Stimulated activated CD8-positive, alpha-beta memory T cell treated with anti-CD3 and anti-CD28 coated beads, Interleukin-2, amount 100 ng/mL, for 48 hours (primary cell): ENCODE measurements at places on chromosomes 2 and 18.

GRCh38 chr2:11617527-11617926, 52.5 kb downstream of the NTSR2 start:
- DNase-seq = no peak

- DNase-seq = no peak
Observed at GRCh38 chr2:80091237-80091636, 213.3 kb downstream of the LRRTM1 start.

- no peak for DNase-seq
Observed at GRCh38 chr18:39840856-39841481, 2114.1 kb upstream of the PIK3C3 start.

DNA sequence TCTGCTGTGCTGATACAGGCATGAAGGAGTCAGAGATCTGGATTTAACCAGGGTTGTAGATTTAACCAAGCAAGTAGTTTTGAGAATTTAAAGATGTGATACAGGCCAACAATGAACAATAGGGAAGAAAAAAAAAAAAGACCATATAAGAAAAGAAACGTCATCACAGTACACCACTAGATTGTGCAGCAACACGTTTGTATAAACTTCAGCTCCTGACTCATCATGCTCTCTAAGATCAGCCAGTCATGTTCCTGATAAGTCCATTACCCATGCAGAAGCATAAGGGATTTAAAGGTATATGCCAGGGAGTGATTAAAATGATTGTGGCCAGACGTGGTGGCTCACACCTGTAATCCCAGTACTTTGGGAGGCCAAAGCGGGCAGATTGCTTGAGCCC, 22.3 kb upstream of the ERICH2 start:
- DNase-seq = no peak

- no peak for DNase-seq
Observed at GRCh38 chr2:227450311-227450841, 21.6 kb upstream of the AGFG1 start.

DNA sequence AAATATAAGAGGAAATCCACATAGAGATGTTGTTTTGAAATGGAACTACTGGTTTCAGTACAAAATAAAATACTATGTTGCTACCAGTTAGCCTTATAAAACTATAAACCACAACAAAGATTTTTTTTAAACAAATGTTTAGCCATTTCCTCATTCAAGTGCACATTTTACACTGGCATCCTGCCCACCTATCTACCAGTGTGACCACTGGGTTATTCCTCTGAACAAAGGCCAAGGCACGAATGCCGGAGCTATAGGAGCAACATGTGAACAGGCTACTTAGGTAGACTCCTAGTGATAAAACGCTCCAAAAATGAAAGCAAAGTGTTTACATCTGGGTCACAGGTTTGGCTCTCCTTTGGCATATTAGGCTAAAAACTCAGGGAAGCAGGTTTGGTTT, 31.8 kb upstream of the SULT1C4 start:
- no peak for DNase-seq

GRCh38 chr2:96733931-96734330, 5.9 kb downstream of the LMAN2L start:
- no peak for DNase-seq

- DNase-seq = no peak
Observed at GRCh38 chr2:178700922-178701342, 106.3 kb downstream of the TTN start.

GRCh38 chr2:203675086-203675485, 31.4 kb upstream of the CD28 start:
- DNase-seq = no peak

- no peak for DNase-seq
Observed at GRCh38 chr2:72810165-72810564, 15.7 kb downstream of the EXOC6B start.
